Activated CD8-positive, alpha-beta memory T cell treated with anti-CD3 and anti-CD28 coated beads for 1 hour (primary cell): ENCODE measurements at places on chromosomes 6 and 20.

- no peak for DNase-seq
Observed at GRCh38 chr6:166757232-166758135, 130.4 kb upstream of the RPS6KA2 start.

DNA sequence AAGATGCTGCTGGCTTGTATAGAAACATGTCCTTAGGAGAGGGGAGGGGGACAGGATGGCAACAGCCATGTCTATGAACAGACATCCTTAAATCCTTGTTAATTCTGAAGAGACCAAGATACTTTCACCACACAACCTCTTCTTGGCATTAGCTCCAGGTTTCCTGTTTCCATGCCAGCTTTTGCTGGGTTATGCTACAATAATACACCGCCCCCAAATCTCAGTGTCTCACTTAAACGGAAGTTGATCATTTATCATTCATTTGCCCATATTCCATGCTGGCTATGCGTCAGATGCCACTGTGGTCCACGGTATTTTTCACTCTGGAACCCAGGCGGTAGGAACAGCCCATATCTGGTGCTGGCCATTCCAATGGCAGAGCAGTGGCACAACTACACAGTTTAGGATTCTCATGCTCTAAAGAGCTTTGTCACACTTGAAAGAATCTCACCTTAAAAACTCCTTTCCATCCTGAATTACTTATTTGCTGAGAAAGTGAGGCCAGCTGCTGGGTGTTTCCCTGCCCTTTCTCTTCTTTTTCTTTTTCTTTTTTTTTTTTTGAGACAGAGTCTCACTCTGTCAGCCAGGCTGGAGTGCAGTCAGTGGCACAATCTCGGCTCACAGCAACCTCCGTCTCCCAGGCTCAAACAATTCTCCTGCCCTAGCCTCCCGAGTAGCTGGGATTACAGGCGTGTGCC lies 3.7 kb upstream of the RNASET2 start:
- DNase-seq: no peak

DNA sequence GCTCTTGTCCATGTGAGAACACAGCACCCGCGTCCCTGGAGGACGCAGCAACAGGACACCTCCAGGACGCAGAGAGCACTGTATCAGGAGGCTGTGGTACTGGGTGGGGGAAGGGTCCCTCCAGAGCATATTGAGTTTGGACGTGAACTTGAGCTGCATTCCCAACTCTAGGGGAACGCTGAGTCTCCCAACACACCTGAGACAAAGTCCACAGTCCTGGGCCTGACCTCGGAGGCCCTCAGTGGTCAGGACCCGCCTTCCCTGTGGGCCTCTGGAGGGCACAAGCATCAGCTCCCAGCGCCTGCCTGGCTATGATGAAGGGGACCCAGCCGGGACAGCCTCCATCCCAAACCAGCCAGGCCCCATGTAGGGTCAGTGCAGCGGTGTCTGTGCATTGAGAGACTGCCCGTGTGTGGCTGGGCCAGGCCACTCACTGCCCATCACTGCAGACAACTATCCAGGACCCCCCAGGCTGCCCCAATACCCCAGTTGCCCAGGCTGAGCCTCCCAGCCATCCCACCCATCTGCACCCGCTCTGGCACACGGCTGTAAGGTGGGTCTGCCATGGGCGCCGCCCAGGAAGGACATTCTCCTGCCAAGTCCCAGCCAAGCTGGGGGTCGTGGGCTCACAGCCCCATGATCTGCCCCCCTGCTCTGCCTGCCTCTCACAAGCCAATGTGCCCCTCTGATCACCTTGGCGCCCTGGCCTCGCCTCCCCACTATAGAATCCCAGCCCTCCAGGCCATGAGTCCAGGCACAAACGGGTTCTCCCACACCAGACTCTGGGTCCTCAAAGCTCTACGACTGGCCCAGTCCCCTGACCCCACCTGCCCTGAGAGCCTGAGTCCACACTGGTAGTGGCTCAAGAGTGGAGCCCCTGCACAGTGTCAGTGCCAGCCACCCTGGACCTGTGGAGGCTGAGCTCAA lies 115.7 kb downstream of the TAF4 start:
- DNase-seq: no peak

DNA sequence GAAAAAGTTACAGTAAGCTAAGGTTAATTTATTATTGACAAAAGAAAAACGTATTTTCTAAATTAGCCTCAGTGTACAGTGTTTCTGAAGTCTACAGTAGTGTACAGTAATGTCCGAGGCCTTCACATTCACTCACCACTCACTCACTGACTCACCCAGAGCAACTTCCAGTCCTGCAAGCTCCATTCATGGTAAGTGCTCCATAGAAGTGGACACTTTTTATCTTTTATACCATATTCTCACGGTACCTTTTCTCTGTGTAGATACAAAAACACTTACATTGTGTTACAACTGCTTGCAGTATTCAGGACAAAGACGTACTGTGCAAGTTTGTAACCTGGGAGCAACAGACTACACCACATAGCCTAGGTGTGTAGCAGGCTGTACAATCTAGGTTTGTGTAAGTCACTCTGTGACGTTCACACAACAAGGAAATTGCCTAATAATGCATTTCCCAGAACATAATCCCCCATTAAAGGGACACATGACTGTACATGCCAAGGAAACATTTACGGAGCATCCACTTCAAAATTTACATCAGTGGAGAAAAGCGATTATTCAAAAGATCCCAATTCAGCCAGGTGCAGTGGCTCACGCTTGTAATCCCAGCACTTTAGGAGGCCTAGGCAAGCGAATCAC lies 133.4 kb downstream of the BANF2 start:
- no peak for DNase-seq

DNA sequence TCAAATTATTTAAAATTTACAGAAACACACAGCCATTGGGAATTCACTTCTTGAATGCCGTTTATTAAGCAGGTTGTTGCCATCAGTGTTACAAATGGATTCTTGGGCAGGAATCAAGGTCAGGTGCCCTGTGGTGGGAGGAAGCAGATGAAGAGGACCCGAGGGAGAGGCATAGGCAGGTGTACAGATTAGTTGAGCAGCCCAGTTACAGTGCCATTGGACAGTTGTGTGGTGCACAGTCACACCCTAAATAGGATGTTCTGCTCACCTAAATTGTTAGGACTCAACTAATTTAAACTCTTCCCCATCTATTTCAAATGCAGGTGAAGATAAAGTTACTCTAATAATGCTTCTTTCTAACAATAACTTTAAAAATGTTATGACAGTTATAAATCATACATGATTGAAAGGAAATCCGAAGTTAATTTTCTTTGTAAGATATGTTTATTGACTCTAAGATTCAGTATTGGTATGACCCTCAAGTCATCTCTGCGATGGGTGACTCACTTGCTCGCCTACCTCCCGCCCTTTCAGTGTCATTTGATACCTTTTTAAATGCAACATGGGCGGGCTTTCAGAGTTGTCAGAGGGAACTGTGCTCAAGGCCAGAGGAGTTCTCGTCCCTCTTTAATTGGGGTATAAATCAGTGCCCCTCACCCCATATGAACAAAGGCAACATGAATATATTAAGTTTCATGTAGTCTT lies 35.1 kb downstream of the DSE start:
- DNase-seq: no peak

GRCh38 chr20:3318226-3318884 lies 79.4 kb upstream of the SLC4A11 start:
- DNase-seq: no peak

DNA sequence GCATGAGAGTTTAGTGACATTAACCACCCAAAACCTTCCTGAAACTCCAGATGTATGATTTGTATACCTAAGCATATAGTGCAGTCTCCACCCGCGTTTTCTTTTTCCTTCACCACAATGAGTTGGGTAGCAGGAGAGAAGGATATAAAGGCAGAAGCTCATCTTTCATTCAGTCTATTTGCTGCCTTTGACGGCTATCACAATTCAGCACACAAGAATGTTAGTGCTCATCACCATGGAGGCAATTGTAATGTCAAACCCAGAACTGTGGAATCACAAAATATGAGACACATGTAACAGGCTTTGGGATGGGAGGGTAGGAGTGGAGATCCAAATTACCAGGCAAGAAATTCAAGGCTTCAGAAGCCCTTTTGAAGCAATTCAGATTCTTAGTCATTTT lies 17.6 kb downstream of the ZHX3 start:
- DNase-seq: no peak

DNA sequence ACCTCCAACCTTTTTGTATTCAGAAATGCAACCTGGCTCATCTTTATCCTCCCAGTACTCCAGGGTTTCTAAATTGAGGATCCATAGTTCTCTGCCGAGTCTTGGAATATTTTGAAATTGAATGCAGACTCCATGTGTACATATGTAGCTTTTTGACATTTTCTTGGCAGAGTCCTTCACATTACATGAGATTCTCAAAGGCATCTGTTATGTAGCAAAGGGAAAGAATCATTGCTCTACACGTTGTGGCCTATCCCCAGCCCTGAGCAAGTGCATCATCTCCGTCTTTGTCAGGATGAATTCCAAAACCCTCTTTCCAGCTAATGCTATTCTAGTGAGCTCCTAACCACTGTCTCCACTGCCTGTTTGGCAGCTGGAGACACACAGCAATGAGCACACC lies 742.9 kb downstream of the DHX35 start:
- no peak for DNase-seq

DNA sequence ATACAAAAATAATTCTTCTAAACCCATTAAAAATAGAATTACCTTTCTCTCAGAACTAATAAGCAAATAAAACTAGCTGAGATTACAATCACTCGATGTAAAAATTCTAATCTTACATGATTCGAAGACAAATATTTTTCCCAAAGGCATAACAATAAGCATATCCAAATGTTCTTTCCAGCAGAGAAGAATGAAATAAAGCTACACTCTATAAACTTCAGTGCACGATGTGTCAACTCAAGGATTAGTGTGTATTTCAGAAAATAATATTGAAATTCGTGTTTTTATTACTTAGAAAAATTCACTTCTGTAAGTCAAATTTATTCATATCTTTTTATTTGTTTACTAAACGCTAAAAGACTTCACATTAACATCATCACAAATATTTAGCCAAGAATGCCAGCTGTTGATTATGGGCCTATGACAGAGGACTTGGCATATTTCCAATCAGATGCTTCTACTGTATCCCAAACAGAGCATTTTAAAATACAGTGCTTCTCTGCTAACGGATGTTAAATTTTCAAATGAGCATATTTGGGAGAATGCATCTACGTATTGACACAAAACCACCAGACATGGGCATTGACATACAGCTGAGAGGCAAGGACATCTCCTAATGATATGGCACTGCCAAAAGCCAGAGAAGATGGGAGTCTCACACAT lies 54.7 kb upstream of the PDE7B start:
- DNase-seq: no peak

DNA sequence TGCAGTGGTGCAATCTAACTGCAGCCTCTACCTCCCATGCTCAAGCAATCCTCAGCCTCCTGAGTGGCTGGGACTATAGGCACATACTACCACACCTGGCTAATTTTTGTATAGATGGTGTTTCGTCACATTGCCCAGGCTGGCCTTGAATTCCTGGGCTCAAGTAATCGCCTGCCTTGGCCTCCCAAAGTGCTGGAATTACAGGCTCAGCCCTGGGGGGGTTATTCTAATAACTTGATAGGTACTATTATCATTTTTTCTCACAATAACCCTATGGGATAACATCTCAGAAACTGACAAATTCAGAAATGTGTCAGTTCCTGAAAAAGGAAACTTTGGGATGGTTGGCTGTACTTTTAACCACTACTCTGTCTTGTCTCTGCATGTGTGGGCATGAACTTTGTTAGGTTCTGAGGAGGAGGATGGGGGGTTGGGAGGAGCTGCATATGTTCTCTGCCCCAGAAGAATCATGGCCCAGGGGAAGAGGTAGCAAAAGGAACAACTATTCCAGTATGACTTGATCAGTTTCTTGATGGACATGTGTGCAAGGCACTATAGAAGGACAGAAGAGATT lies 169.9 kb downstream of the CARMIL1 start:
- DNase-seq: no peak

GRCh38 chr20:47540443-47541354 lies 39.0 kb downstream of the NCOA3 start:
- no peak for DNase-seq

DNA sequence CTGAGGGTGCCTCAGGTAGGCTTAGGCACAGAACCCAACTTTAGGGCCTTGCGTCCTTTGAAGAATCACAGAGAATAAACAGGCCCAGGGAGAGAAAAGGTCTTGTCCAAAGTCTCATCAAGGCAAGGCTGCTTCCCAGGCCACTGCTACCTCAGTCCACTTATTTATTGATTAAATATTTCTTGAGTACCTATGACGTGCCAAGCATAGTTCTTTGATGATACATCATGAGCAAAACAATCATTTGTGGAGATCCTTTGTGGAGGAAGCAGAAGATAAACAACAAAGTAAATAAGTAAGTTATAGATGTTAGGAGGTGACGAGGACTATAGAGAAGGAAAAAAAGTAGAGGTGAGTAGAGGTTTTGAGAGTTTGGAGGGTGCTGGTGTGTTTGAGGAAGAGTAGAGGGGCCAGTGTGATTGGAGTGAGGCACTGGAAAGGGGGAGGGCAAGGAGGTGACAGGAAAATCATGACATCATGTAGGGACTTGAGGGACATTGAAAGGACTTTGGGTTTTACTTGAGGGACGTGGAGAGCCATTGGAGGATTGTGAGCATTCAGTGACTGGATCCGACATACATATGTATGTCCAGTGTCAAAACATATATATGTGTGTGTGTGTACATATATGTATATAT lies 14.1 kb upstream of the CHMP4B start:
- no peak for DNase-seq

GRCh38 chr6:11358904-11359830 lies 126.7 kb upstream of the NEDD9 start:
- no peak for DNase-seq

DNA sequence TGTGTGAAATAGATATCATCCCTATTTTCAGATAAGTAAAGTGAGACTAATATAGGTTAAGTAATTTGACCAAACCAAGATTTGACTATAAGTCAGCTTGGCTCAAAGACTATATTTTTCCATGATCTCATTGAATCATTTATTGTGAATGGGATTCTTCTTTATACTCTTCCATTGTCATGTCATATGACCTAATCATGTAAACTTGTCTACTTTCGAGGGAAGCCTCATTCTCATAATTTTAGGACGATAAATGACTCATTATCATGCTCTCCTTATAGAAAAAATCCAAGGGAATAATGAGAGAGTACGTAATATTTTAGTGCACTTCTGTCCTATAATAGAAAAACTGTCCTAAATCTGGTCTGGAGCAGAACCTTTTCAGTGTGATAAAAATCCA lies 40.9 kb upstream of the CCN6 start:
- DNase-seq: no peak

DNA sequence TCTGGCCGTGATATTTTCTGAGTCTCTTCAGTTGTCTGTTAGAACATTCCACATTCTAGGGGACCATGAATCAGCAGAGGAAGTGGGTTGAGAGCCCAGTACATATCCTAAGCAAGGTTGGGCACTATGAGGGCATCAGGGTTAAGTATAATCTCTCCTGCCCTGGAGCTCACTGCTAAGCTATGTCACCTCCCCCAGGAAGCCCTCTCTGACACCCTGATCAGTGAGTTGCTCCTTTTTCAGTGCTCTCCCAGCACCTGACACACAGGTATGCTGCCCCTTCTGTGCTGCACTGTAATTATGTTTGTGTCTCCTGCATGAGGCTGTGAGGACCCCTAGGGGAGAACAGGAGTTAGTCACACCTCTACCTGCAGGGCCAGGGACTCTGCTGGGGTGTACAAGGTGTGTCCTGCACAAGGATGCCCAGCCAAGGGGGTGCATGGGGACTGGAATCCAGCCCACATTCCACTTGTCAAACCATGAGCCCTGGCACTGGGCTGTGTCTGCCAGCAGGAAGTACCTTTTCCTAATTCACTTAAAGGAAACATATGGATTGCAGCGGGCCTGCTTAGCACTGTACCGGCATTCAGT lies 3.9 kb downstream of the RAB44 start:
- no peak for DNase-seq

- DNase-seq: no peak
Observed at GRCh38 chr6:37175332-37176267, 5.6 kb downstream of the PIM1 start.
